ENCODE measurements at places on chromosomes 12 and 14.

- DNase-seq = no peak
These were observed 471.7 kb upstream of the SYT1 start for GRCh38 chr12:78392918-78393317.

GRCh38 chr14:76371066-76371465, 4.9 kb upstream of the ESRRB start:
- no peak for DNase-seq

- DNase-seq = no peak
These were observed 4.5 kb downstream of the RAB5B start for GRCh38 chr12:55978393-55978792.

DNA sequence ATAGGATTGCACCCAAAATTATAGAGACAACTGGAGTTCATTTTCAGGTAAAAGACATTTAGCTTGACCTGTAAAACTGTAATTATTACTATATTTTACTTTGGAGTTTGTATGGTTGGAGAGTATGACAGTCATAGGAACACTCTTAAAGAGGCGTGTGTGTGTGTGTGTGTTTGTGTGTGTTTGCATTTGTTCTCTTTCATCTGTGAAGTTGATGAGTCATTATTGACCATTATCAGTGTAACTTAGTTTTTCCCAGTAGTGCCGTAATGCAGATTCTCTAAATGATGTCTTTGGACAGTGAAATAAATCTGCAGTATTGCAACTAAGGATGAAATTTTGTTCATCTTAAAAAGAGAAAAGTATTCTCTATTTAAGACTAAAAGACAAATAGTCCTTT, 13.0 kb downstream of the WASHC4 start:
- no peak for DNase-seq

- no peak for DNase-seq
These were observed 42.9 kb downstream of the DNAI7 start for GRCh38 chr12:25152055-25152454.

DNA sequence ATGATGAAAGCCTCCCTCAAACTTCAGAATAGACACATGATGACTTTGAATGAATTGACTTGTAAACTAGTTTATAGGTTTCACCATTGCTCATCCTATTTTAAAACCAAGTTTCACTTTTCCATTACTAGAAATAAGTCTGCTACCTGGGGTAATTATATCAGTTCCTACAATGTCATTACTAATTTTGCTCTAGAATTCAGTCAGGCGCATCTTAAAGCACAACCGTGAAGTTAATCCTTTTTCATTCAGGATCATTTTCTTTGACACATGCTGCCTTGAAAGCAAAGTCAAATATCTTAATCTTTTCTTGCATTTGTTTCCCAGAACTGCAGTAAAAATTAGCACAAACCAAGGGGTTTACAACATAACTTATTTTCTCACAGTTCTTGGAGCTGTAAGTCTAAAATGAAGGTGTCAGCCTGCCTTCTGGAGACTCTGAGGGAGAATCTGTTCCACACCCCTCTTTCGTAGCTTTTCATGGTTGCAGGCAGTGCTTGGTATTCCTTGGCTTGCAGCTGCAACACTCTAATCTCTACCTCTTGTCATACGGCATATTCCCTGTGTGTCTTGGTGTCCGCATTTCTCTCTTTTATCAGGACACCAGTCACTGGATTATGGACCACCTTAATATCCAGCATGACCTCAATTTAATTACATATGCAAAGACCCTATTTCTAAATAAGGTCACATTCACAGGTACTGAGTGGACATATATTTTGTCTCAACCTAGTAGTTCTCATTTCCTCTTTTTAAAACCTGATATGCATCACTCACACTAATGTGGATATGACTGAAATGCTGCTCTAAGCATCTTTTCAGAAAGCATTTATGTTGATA, 114.3 kb upstream of the PDZRN4 start:
- no peak for DNase-seq

- no peak for DNase-seq
These were observed 1082.5 kb downstream of the BCL11B start for GRCh38 chr14:98189511-98189910.
